ENCODE measurements at places on chromosomes 16 and 17.

DNA sequence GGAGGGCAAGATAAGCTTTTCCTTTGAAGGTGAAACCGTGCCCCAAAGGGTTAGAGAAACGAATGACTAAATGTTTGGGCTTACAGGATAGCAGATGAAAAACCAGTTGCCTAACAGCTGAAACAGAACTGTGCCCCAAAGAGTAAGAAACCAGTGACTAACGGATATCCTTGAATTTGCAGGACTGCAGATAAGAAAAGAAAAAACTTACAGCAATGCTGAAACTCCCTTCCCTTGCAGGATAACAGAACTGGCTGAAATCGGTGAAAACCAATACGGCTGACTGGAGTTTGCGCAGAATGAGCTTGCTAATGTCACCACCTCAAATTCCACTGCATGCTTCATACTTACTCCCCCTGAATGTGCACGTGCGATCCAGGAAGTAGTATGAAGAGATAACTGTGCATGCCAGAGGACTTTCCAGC is 175.2 kb upstream of the NLRP1 start:
- no peak for DNase-seq

DNA sequence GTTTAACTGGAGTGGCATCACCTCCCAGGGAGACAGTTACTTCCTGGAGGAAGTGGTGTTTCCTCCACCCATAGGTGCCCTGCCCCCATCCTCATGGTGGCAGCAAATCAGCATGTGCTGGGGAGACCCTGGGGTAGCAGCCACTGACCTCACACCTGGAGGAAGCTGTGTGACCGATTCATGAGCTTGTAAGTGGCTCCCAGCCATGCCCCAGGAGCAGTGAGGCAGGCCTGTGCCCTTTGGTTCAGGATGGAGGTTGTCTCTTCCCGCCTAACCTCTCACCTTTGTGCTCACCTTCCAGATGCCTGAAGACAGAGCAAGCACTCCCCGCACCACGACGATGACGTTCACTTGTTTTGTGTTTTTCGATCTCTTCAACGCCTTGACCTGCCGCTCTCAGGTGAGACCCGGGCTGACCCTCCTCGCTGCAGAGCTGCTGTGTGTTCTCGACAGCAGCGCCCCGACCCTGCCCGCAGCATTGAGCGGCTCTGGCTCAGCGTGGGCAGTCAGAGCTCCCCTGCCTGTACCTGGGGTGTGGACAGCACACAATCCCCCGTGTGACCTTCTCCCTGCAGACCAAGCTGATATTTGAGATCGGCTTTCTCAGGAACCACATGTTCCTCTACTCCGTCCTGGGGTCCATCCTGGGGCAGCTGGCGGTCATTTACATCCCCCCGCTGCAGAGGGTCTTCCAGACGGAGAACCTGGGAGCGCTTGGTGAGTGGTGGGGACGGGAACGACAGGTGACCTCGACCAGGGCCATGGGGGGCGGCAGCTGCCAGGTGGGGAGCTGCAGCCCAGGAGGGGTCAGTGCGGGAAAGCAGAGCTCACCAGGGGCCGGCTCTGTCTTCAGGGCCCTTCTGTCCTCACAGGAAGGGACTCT is 42.8 kb downstream of the MEAK7 start:
- DNase-seq: no peak

DNA sequence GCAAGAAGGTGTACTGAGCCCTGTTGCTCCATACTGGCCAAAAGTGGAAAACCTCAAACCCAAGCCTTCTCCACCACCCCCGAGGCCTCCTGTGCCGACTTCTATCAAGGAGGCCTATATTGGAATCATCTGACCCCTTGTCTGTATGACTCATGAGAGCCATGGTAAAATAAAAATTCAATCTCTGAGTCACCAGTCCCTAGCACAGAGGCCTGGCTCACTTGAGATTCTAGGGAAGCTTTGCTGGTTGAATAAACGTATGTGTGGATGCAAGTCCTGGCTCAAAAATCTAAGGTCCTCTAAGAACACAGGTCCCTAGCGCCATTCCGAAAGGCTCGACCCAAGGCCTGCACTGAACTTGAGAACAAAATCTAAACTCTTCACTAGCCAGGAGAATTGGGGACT is 15.0 kb downstream of the NSMCE1 start:
- no peak for DNase-seq

GRCh38 chr17:28042657-28042720 is at the start of gene NLK:
NLK (plus strand) TSS chr17:28042677; CDS start chr17:28042874, 197 bp downstream.
- DNase-seq: no peak

GRCh38 chr16:78134944-78135619 is 35.6 kb downstream of the WWOX start:
- no peak for DNase-seq

GRCh38 chr17:46745376-46745775 is 73.1 kb downstream of the WNT3 start:
- no peak for DNase-seq

- no peak for DNase-seq
Measured at GRCh38 chr17:34356194-34356593, at the start of gene CCL13. CCL13 (plus strand) TSS chr17:34356480; CDS start chr17:34356527, 47 bp downstream.

DNA sequence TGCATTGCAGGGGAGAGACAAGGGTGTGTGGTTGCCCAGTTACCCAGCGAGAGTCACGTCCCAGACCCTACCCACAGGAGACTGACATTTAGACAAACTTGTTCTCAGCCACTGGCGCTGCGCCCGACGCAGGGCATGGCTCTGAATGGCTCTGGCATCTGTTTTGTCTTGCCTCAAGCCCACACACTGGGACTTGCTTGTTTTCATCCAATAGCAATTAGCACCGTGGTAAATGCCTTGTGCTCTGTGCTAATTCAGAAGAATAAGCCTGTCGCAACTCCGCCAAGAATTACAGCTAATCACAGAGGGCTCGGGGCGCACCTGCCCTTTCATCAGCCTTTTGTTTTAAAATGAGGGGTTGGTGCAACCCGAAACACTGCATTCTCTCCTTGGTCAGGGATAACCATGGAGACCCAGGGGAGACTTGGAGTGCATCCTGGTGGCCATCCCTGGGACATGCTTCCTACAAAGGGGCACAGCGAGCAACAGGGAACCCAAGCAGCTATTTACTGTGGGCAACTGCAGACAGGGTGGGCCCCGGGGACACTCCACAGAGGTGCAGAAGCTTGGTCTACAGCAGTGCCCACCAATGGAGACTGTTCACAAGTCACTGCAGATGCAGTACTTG is 220.6 kb upstream of the ZFHX3 start:
- DNase-seq: peak; percentile 61

- no peak for DNase-seq
Measured at GRCh38 chr17:63837480-63837879, 5.0 kb downstream of the SMARCD2 start.

- DNase-seq: no peak
Measured at GRCh38 chr16:48635199-48635718, 25.3 kb upstream of the N4BP1 start.

DNA sequence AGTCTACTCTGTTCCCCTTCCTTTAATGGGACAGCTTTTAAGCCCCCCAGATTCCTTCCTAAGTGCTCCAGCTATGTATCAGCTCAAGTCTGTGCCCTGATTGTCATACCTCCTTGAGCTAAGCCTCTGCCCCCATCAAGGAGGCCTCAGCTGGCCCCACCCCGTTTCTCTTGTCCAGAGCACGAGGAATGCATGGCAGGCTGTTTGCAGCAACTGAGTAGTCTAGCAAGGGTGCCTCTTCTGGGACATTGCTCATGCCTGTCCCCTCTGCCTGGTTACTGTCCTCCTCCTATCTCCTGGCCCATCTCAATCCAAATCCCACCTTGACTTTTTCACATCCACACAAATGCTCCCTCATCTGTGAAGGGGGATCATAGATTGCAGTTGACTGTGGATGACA is 27.8 kb upstream of the TMEM220 start:
- no peak for DNase-seq

- DNase-seq: no peak
Measured at GRCh38 chr17:80738987-80739730, 194.5 kb downstream of the RPTOR start.
